Activated T-cell treated with anti-CD3 and anti-CD28 coated beads for 4 hours (primary cell): ENCODE measurements at places on chromosomes 1 and 21.

DNA sequence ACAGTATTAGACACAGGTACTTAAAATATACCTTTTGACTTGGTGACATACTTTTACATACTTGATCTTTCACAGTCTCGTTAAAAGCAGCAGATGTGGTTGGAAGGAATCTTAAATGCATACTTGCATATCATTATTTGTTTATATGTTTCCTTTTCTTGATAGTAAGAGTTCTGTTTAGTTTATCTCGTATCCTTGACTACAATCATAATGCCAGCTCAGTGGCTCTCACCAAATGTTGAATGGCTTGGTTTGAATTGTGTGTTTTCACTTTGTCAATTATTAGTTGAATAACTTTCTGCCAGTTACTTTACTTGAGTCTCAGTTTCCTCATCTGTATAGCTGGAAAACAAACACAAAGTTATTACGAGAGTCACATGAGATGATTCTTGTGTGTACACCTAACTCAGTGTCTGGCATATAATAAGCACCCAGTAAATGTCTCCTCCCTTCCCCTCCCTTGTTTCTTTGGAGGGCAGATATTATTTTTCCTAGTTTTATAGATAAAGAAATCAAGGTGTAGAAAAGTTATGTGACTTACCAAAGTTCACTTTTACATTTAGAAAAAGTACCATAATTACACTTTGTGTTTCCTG lies 131.6 kb upstream of the IVNS1ABP start:
- no peak for DNase-seq

- no peak for DNase-seq
Measured at GRCh38 chr21:33844104-33844889, 71.3 kb downstream of the ATP5PO start.

DNA sequence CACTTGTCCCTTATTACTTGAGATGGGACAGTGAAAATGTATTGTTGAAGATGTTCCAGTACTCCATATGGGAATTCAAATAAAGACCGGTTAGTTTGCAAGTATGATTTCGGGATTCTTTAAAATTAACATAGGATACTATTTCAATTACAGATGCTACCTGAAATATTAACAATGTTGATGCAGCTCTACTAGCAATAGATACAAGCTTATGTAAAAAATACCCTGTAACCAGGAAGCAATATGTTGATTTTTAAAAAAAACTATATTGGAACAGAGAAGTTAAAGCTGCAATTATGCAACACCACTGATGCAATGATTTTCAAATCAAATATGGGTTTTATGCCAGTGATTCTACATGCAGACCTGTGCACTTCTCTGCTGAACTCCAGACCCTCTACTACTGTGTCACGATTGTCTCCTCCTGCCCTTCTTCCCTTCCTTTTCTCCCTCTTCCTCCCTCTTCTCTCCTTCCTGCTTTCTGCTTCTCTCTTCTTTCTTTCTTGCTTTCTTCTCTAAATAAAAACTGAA lies 179.2 kb downstream of the ATP6V1G3 start:
- no peak for DNase-seq

- DNase-seq, result no peak
Measured at GRCh38 chr1:58590019-58590418, 13.0 kb upstream of the TACSTD2 start.

DNA sequence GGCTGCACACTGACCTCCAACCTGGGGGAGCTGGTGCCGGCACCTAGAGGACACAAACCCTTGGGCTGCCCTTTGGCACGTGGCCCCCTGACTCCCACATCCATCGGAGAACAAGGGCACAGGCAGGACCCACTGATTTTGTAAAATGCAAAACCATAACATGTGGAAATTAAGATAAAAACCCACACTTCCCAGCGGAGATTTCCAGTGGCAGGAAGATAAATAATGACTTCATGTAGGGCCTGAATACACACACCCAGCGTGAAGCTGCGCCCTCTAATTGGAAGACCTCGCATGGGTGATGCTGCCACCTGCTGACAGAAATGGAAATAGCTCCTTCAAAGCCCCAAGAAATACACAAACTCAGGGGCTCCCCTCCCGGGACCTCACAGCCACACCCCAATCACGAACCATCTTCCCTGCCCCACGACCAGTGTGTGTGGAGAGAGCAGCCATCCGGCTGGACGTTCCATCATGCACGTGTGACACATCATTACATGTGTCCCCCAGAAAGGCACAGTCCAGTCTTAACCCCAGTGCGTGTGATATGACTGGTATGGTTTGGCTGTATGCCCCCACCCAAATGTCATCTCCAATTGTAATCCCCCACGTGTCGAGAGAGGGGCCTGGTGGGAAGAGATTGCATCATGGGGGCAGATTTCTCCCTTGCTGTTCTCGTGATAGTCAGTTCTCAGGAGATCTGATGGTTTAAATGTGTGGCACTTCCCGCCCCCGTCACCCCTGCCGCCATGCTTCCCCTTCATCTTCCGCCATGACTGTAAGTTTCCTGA lies 5.7 kb upstream of the TPRG1L start:
- DNase-seq, result peak; percentile 74

GRCh38 chr1:212557739-212558692 lies 50.5 kb upstream of the ATF3 start:
- no peak for DNase-seq

DNA sequence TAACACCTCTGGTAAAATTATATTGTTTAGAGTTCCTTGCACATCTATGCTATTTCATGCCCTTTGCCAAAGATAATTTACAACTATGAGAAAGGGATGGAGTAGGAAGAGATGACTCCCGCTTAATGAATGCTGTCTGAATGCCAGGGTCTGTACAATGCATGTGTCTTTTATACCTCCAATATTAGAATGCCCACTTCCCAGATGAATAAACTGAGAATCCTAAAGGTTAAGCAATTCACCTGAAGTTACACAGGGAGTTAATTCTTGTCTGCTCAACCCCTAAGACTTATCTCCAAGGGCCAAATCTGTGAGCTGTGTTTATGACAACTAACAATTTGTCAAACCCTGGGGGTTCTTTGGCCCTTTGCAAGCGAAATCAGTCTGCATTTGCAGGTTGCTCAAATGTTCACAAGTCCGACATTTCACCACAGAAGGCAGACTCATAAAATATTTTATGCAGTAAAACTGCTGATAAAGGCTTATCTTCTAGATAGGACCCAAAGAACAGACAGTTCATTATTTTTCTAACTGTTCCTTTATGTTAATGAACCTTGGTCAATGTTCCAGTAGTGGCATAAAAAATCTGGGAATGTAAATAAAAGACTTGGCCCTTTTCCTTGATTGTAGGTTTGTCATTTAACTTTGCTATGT lies 50.2 kb upstream of the ATP1A1 start:
- no peak for DNase-seq

DNA sequence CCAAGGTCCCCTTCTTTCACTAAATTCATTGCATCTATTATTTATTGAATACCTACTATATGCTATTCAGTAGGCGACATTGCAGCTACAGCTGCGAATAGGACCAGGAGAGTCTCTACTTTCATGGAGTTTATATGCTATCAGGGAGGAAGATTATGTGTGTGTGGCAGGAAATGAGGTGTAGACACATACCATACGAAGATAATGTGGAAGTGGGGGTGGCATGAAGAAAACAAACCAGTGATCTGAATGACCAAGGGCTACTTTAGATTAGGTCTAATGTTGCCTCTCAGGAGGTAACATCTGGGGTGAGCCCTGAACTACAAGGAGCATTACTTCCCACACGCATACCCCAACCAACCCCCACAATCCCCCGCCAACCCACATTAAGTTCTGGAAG lies 1.0 kb upstream of the PPIH start:
- DNase-seq, result no peak

GRCh38 chr1:42966688-42967612 lies 8.3 kb upstream of the SLC2A1 start:
- no peak for DNase-seq

- DNase-seq, result no peak
Measured at GRCh38 chr1:31020007-31020790, 45.3 kb downstream of the PUM1 start.

GRCh38 chr1:34412598-34413370 lies 236.1 kb downstream of the C1orf94 start:
- DNase-seq, result no peak

DNA sequence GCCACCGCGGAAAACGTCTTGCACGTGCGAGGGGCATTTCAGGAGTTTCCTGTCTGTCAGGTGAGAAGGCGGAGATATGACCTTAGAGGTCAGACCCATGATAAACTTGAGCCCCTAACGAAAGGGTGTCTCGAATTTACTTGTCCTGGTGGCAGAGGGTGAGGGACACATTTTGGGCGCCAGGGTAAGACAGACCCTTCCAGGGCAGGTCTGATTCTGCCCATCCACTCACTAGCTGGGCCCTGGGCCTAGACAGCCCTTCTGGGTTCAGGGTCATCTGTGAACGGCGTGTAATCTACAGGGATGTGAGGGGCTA lies 395 bp upstream of the CSRP1 start:
- DNase-seq, result no peak

DNA sequence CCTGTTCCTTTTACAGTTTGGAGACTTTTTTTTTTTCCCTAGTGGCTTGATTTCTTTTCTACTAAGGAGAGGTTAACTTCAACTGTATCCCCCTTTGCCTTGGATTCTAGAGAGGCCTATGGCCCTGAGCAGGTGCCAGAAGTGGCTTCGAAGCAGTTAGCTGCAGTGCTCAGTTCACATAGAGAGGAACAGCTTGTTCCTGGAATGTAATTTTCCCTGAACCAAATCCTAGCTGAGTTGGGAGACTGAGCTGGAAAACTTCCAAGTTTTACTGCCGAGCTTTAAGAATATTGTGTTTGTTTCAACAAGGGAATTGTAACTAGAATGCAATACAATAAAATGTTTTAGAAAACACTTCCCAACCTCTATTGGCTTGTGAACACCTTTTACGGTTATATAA lies 17.5 kb downstream of the RD3 start:
- no peak for DNase-seq
